Urinary bladder (tissue), 4 donors: ENCODE measurements at places on chromosomes 6 and 20. TPM values are rescaled to one million over a fixed set of nuclear protein-coding genes. Genes with fewer than 3 reads are reported as not detected.

The TMEM200A gene
- 24.8 TPM for total RNA-seq

DNA sequence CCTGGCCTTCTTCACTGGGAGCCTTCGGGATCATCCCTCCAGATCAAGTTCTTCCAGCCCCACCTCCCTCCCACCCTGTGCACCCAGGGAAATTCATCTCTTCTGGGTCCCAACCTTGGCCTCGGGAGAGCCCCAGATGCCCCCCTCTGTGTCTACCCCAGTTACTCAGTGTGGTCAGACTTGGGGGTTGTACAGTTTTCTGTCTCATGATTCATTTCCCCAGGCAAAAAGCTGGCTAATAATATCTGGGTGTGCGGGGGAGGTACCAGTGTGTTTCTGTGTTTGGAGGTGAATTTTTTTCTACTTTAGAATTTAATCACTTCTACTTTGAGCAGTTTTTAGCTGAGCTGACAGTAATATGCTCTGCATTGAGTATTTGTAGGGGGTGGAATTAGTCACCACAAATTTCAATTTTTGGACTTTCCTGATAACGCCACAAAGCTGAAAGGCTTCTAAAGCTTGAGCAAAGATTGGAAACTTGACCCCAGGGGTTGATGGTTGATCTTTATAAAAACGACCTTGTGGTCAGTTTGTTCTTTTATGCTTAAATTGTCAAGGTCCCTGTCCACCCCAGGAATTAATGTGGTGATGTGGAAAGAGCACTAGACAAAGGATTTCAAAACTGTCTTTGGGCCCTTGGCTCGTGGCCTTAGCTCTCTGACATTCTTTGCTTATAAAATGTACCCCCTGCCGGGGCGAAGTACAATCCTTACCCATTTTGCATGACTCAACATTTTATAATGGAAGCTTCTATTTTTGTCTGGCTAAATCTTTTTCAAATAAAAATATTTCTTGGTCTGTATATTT lies 284.7 kb upstream of the TAB2 start:
- DNase-seq, result no peak

GRCh38 chr6:145367149-145367548 lies 368.2 kb downstream of the EPM2A start:
- no peak for DNase-seq

GRCh38 chr6:114096561-114097172 lies 125.7 kb upstream of the HDAC2 start:
- DNase-seq, result no peak

DNA sequence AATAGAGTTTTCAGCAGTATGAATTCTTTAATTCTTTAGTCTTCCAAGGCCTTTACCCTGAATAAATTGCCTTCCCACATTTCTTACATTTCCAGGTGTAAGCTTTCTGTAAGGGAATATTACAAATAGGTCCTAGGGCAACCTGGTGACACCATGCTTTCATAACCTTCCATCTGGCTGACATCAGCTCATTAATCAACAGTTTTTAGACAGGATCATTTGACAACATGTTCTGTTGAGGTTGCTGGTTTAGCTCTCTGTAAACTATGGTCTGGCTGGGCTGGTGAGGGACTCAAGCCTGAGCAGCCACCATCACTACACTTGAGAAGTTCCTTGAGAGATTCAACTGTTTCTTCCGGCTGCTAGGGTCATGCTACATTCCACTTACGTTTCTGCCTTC lies 19.2 kb downstream of the FAM229B start:
- DNase-seq, result no peak

GRCh38 chr6:79465381-79465780 lies 71.8 kb downstream of the LCA5 start:
- no peak for DNase-seq

DNA sequence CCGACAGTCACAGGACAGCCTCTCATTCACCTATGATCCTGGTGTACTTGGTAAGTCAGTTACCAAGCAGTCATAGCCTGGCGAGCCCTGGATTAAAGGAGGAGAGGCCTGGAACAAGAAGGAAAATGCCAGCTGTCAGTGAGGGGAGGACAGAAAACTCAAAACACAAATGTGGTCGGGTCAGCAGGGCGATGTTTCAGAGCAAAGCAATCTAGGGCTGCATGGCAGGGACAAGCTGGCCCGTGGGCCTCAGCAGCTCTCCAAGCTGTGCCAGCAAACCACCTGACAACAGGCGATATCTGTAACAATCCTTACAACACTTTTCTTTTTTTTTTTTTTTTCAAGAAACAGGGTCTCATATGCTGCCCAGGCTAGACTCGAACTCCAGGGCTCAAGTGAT lies 40.3 kb downstream of the MGME1 start:
- DNase-seq, result no peak

The FAM209A gene
- total RNA-seq, result not detected

DNA sequence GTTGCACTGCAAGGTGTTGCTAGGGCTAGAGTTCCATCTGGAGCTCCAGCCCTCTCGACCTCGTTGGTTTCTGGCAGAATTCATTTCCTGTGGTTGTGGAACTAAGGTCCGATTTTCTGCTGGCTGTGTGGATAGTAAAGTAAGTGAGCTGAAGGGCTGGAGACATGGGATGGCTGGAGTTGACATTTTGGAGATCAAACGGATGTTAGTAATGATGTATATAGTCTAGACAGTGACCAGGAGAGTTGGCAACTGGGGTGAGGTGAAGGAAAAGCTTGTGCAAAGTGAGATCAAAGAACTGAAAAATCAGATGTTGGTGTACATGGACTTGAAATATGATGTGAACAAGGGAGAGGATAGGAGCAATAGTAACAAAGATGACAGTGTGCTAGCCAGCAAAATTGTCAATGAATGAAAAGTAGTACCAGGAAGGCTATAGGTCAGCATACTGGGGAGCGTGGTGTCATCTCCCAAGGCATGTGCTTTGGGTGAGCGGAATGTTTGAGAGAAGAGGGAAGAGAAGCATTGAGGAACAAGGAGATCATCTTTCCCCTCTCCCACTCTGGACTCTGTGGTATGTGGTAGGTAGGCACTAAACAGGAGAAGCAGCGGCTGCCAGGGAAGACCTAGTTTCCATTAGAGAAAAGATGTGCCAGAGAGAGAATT lies 7.8 kb downstream of the QRSL1 start:
- DNase-seq, result no peak

DNA sequence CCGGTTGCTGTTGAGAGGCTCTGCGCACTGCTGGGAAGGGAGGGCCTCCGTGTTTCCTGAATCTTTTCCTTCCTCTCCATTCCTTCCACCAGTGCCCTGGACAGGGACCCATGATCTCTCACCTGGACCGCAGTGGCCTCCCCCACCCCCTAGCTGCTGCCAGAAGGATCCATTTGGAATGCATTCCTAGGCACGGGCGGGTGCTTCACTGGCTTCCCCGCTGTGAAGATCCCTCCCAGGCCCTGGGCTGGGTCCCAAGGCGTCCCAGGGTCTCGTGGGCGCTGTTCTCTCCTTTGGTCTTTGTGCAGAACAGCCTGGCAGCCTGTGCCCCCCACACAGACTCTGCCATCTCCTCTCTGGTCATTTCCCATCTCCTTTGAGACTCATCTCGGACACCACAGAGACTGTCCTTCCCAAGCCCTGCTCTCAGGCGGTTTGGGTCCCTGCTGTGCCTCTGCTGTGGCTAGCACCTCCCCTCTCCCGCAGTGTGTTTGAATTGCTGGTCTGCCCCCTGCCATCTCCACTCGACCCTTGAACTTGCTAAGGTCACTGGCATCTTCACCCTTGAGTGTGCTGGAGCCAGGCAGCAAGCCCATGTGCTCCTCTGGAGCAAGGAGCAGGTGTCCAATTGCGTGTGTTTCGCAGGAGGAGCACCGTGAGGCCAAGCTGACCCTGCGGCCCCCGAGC lies 59.0 kb downstream of the TCP11 start:
- no peak for DNase-seq

- DNase-seq, result no peak
Measured at GRCh38 chr6:138528137-138528536, 28.8 kb upstream of the NHSL1 start.

The TCP11 gene
- 0.37 TPM for total RNA-seq

GRCh38 chr6:28160233-28160632 lies 18.6 kb downstream of the ZKSCAN8 start:
- DNase-seq, result no peak

DNA sequence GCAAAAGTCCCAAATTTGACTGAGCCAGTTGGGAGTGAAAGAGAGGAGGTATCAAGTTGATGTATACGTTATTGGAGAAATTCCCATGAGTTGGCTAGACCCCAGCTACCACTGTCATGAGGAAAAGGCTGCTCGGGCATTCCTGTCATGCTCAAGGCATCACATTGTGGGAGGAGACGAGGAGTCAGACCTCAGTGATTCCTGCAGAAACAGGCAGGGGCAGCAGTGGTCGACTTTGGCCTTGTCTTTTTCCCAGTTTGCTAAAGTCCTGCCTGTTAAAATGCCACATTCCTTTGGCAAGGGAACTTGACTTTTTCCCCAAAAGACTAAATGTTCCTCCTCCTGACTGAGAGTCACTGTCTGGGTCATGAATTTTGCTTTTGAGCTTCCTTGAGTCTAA lies 295.5 kb upstream of the HS3ST5 start:
- no peak for DNase-seq

GRCh38 chr6:36120018-36120417 lies 10.3 kb upstream of the MAPK13 start:
- no peak for DNase-seq

The ALDH5A1 gene
- total RNA-seq, result 9.3 TPM

GRCh38 chr6:120894077-120894476 lies 440.2 kb downstream of the TBC1D32 start:
- no peak for DNase-seq

- DNase-seq, result no peak
Measured at GRCh38 chr20:55054453-55054852, 579.1 kb downstream of the DOK5 start.

DNA sequence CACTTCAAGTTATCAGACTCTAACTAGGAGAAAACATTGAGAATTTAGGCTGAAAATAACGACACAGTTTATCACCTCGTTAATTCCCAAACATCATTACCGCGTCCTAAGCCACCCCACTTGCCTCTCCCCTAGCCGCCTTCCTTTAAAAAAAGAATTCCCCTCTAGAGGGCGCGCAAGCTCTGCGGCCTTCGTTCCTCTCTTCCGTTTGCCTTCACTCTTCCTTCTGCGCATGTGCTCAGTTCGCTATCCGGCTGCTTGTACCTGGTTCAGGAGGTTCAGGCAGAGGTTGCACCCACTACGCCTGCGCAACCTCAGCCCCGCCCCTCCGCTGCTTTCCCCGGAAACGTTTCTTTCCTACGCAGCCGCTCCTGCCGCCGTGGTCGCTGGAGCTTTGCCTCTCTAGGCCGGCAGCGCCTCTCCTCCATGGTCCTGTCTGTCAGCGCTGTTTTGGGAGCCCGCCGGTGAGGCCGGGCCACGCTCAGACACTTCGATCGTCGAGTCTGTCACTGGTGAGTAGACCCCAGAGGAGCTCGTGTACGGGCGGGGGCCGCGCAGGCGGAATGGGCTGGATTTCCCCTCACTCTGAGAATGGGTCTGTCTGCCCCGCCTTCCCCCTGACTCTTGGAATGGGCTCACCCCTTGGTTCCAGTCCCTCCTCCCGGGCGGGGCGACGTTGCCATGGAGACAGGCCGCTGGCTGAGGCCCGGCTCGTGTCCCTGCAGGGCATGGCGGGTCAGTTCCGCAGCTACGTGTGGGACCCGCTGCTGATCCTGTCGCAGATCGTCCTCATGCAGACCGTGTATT lies at the start of gene SYS1:
Gene SYS1, plus strand, starts transcription at position 353 of the 807 bp plus-strand sequence. Its CDS starts 376 bp downstream, at position 729.
- DNase-seq, result peak; percentile 98

DNA sequence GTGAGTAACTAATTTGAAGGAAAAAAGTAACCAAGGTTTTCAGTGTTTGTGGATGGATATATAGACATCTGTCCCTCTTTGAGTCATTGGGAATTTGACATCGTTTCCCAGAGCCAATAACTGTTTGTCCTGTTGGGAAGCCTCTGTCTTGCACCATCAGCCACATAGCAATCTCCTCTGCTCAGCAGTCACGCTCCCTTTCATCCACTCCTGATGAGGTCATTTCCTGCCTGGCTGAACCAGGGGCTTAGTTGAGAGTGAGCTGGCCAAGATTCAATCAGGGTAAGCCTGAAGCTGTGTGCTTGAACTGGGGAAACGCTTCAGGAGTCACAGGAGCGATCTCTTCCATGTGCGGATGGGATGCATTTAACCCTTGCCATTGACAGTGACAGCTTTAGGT lies 121.5 kb upstream of the FOXQ1 start:
- no peak for DNase-seq

DNA sequence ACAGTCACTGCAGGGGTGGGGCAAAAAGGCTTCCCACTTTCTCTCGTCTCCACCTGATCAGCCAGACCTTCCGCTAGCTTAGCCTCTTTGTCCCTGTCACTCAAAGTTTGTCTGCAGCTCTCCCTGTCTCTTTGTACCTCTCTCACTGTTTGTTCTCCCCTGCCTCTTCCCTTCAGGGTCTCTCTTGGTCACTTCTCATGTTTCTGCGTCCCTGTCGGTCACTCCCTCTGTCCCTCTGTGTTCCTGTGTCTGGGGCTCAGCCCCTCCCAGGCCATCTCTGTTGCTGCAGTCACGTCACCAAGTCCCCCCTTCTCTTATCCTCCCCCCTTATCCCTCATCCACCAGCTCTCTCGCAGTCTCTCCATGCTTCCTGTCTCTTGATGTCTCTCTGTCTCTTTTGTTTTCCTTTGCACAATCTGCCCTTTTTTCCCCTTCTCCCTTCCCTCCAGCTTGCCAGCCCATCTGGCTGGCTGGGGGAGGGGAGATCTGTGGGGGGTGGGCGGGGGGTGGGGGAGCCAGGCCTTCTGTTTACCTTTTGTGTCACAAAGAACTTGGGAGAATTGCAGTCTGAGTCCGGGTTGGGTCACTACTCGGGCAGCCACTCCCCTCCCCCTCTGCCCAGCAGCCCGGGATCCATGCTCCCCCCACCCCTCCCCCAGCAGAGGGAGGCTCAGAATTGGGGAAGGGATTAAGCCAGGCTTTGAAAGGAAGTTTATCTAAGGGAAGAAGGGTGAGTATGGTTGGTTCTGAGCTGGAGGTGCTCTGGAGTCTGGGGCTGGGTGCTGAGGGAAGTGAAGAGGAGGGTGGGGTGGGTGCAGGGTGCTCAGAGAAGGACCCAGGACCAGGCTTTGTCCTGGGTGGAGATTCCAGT lies 32.3 kb downstream of the FOXP4 start:
- DNase-seq, result no peak

DNA sequence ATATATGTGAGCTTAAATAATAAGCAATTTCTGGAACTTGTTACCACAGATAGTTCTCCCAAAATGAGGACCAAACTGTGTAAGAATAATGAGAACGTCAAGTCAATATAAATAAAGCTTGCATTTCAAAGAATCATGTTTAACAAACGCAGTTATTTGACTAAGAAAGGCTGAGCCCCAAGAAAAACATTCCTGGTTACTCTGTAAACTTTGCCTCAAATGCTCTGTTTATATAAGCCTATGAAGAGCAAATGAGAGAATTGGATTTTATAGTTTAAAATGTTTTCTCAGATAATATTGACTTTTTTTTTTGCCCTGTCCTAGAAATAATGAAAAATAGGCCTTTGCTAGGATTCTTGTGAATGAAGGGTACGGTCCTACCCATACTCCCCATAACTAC lies 81.3 kb downstream of the C6orf52 start:
- peak; percentile 14 for DNase-seq

The PTCHD4 gene
- total RNA-seq, result 0.95 TPM
